ENCODE measurements at places on chromosomes 1 and 21. TPM values are rescaled to one million over a fixed set of nuclear protein-coding genes. Genes with fewer than 3 reads are reported as not detected.

- DNase-seq = no peak
These were observed 6.4 kb downstream of the NES start for GRCh38 chr1:156670791-156671190.

DNA sequence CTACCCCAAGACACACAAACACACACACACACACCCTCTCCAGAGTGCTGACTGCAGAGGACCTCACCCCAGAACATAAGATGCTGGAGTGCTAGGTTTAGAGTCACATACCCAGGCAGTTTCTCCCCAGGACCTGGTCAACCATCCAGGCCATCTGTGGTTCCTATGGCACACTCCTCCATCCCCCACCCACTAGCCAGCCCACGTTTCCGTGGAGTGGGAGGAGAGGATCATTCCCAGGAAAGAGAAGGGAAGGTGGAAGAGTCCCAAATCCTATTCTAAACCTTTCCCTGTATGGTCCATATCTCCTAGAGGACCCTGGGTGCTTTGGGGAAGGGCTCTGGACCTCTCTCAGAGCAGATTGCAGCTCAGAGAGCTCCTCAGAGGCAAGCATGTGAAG lies 1.1 kb downstream of the KCNJ9 start:
- DNase-seq = no peak

DNA sequence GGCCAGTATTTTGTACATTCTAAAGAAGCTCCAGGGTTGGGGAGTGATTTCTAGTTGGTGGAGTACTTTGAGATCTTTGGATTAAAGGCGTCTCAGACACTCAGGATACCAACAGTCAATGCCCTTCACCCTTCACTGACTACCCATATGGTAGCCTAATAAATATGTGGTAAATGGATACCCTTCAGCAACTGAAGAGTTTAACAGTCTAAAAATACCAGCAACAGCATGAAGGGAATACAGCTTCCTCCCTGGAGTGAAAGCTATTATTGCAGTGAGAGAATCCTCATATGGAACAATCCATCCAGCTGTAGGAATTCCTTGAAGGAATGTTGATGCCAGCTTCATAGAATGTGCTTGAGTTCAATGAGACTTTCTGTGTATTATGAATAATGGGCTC lies 26.8 kb downstream of the DNAJC11 start:
- no peak for DNase-seq

DNA sequence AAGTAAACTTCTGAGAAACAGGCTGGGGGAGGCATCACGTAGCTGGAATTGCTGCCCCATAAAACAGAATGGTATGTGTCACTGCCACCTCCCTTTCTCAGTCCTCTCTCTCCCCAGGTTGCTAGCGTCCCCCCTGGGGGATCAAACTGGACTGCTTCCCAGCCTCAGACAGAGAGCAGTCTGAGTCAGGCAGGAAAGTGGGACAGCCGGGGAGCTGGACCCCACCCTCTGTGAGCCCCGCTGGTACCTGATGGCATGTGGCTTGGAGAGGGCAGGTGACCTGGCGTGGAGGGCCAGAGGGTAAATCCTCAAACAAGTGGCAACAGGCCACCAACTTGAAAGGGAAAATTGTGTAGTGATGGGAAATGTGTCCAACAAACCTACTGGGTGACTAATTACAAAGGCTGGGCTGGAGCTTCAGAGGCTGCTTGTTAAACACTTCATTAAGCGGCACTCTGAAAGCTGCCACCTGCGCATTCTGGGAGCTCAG lies 1.0 kb upstream of the SFN start:
- no peak for DNase-seq

Gene FALEC
- total RNA-seq = not detected

GRCh38 chr1:3501856-3502640 lies 47.6 kb downstream of the ARHGEF16 start:
- DNase-seq = peak; percentile 76

GRCh38 chr21:16870103-16870502 lies 642.7 kb upstream of the CXADR start:
- no peak for DNase-seq

DNA sequence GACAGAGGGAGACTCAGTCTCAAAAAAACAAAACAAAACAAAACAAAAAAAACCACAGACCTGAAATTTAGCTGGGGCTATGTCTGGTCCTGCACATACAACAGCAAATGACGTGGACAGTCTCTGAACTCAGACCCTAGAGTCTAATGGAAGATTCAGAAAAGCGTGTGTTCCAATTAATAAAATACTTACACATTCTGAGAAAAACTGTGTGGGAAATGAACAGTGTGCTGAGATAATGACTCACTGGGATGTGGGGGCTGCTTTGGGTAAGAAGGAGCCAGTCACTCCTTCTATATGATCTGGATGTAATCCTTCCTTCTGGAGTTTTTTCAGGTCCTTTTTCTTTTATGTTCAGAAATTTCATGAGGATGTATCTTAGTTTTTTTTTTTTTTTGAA lies 29.4 kb downstream of the CLDN14 start:
- no peak for DNase-seq

Gene LCE2B
- not detected for total RNA-seq

Gene CFH
- 57.0 TPM for total RNA-seq

Gene LEFTY1
- total RNA-seq = not detected

Gene LYST
- 3.8 TPM for total RNA-seq
